Ascending aorta (tissue), 2 donors: ENCODE measurements at places on chromosomes 2 and 18. TPM values are rescaled to one million over a fixed set of nuclear protein-coding genes. Genes with fewer than 3 reads are reported as not detected.

Gene CHRNA1
- not detected for total RNA-seq

DNA sequence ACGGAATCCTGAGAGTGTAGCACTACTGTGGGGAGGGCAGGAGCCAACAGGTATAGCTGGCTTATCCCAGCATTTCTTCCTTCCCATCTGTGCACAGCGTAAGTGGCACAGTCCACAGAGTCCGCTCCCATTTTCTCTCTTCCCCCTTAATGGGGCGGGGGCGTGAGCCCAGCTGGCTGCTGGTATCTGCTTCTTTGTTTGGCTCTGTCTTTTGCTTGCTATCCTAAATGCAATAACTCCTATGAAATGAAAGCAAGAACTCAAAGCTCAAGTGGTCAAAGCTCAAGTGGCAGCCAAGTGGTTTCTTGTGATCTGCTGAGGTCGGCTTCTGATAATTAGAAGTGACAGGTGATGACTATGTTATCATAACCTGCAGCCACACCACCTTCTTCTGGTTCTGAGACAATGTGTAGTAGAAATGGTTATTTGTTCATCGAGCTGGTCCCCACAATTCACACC is 192.7 kb downstream of the PLCL1 start:
- no peak for DNase-seq

Gene DNAH7
- 0.21 TPM for total RNA-seq

GRCh38 chr18:59484561-59485328 is 125.7 kb upstream of the LMAN1 start:
- no peak for DNase-seq

Gene GAD1
- total RNA-seq: 0.96 TPM

Gene NLRC4
- 2.3 TPM for total RNA-seq

DNA sequence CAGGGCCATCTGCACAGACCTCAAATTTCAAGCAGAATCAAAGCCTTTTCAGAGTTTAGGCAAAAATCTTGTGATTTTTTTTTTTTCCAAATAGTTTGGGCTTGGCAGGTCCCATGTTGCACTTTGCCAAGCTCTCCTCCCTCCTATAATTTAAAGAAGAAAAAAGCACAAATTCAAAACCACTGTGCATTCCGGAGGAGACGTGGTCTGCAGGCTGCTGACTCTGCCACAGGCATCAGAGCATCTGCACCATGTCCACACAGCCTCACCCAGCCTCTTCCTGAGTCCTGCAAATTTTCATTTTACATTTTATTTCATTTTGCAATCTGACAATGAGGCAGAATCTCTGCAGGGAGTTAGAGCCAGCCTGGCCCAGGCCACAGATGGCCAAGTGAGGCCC is 15.7 kb upstream of the GPC1 start:
- peak; percentile 5 for DNase-seq

- DNase-seq: no peak
Observed at GRCh38 chr18:63953811-63954210, 4.7 kb downstream of the HMSD start.

- DNase-seq: no peak
Observed at GRCh38 chr2:102376052-102376591, 20.5 kb downstream of the IL18R1 start.

GRCh38 chr2:780002-780401 is 102.8 kb upstream of the TMEM18 start:
- DNase-seq: no peak

- no peak for DNase-seq
Observed at GRCh38 chr2:205675861-205676516, 6.3 kb upstream of the NRP2 start.

GRCh38 chr2:42587526-42588117 is 19.2 kb downstream of the MTA3 start:
- no peak for DNase-seq

- DNase-seq: no peak
Observed at GRCh38 chr2:217193431-217194340, 333.8 kb upstream of the TNP1 start.

GRCh38 chr2:160394153-160394552 is 99.5 kb downstream of the RBMS1 start:
- DNase-seq: no peak

Gene INPP5D
- 21.7 TPM for total RNA-seq

DNA sequence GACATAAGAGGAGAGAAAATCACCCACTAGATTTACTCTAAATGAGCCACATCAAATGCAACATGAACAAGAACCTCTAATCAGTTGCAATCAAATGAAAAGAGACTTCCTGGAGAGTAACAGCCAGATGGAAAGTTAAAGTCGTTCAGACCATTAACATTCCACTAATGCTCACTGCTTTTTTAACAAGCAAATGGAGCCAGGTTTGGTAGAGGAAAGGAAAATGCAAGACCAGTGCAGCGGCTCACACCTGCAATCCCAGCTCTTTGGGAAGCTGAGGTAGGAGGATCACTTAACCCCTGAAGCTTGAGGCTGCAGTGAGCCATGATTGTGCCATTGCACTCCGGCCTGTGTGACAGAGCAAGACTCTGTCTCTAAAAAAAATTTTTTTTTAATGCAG is 48.5 kb downstream of the CACNB4 start:
- no peak for DNase-seq

DNA sequence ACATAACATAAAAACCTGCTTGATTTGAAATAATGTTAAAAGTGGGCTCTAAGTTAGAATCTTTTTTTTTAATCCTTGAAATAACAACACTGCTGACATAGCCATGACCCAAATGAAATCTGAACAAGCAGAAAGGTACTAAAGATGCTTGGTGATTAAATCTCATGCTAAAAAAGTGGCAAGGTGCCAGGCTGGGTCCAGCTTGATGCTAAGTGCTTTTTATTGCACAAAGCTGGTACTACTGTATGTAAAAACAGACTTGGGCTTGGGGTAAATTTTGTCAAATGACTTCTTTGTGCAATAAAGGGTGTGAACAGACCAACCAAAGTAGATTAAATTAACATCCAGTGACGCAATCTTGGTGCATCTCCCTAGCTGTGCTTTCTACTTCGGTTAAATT is 13.4 kb downstream of the BCL11A start:
- DNase-seq: no peak

Gene SDC1
- total RNA-seq: 0.32 TPM

DNA sequence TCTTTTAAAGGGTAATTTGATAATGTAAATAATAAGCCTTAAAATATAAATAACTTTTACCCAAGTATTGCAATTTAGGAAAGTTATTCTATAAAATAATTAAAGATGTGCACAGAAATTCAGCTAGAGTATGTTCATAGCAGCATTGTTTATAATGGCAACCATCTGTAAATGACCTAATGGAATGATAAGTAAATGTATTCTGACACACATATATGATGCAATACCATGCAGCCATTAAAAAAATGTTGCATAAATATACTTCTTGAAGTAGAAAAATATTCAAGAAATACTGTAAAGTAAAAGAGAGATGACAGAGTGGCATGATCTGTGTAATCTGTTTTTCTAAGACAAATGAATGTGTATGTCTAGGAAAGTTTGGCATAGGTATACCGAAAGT is 545.7 kb downstream of the ZEB2 start:
- DNase-seq: no peak

GRCh38 chr2:64770781-64771334 is 117.1 kb upstream of the SERTAD2 start:
- no peak for DNase-seq

GRCh38 chr2:239865059-239865639 is 160.0 kb downstream of the NDUFA10 start:
- no peak for DNase-seq

DNA sequence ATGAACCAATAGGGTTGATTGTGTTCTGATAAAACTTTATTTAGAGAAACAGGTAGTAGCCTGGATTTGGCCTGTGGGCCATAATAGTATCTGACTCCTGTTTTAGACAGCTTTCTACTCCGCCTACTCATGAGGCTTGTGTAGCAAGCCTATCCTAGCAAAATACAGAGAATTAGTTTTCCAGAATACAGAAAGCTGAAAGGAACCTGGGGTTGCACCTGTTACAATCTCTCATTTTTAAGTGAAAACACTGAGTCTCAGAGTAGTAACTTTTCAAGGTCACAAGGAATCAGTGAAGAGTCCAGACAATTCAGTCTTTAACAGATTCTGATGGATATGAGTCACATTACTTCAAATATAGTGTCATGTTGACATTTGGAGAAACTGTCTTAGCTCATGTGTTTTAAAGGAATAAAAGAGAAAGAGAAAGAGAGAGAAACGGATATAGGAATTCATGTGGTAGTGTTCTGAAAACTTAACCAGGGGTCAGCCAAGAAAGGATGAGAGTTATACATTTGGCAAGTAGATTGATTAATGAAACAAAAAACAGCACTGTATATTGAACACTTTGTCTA is 17.0 kb downstream of the ARHGAP28 start:
- DNase-seq: no peak

DNA sequence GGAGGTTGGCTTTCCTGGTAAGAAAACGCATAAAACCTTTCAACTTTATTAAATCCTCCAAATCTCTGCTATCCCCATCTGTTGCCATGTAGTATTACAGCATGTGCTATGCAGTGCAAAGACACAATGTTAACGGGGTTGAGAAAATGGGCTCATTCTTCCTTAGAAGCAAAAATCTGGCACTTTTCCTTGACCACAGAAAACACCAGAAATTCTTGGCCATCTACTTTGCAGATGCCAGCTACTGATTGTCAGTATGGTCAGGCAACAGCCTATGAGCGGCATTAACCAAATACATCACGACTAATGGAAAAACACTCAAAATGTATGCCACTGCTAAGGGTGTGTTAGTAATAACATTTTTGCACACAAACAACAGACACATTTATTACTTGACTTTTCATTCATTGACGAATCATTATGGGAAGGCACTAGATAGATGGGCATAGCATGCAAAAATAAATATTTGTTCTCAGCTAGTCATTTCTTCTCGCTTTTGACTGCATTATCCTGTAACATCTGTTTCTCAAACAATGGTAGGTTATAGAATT is 65.2 kb upstream of the CRIM1 start:
- DNase-seq: no peak

- DNase-seq: no peak
Observed at GRCh38 chr2:234631646-234632514, 135.0 kb upstream of the ARL4C start.

DNA sequence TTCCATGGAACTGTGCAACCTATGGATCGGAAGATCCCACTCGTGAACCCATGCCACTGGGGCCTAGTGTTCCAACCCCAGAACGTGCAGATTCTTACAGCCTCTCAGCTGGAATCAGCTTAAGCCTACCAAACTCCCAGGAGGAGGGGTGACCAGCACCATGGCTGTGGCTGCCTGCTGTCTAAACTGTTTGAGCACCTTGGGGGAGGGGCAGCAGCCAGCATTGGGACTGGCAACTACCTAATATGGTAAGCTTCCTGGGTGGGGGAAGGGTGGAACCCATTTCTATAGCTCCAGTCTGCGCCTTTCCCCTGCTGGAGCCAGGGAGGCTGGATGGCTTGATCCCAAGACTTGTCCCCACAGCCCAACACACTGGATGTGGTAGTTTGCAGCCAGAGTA is 10.7 kb upstream of the POLE4 start:
- DNase-seq: no peak
